ENCODE measurements at places on chromosomes 4 and X.

- no peak for DNase-seq
Measured at GRCh38 chr4:126853715-126854114, 779.0 kb upstream of the INTU start.

DNA sequence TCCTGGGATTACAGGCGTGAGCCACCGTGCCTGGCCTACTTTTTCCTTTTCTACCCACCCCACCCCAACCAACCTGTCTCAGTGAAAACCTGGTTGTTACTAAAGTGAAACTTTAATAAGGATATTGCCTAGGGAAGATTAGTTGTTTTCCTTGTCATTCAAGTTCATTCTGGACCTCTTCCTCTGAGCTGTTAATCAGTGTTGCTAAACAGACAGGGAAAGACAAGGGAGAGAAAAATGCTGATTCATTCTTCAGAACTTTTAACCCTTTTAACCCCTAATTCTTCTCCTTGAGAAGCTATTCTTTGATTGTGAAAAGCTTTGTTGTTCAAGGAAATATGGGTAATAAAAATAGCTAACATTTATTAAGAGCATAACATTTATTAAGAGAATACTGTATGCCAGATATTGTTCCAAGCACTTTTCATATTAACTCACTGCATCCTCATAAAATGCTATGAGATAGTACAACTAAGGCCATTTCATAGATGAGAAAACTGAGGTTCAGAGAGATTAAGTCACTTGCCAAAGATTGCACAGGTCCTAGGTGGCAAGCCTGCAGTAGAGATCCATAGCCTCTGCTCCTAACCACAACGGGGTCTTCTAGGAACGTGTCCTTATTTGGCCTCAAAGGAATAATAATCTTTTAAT, 34.8 kb downstream of the OSTC start:
- no peak for DNase-seq

DNA sequence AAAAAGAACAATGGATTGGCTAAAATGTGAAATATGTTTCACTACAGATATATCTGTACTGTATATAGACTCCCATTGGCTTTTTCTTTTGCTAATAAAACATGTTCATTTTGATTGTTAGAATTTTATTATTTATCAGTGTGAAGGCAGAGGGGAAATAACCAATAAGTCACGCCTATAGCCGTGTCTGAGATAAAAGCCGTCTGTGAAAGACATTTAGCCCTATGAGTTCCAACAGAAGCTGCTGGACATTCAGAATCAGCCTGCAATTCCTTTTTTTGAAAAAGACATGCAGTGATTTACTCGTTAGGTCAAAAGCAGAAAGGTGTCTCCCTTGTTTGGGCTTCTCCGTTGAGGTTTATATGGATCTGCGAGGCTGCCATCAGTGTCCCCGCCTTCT, 24.2 kb upstream of the SLC25A4 start:
- DNase-seq: no peak

- DNase-seq: no peak
Measured at GRCh38 chrX:38770152-38770551, 31.1 kb upstream of the MID1IP1 start.

DNA sequence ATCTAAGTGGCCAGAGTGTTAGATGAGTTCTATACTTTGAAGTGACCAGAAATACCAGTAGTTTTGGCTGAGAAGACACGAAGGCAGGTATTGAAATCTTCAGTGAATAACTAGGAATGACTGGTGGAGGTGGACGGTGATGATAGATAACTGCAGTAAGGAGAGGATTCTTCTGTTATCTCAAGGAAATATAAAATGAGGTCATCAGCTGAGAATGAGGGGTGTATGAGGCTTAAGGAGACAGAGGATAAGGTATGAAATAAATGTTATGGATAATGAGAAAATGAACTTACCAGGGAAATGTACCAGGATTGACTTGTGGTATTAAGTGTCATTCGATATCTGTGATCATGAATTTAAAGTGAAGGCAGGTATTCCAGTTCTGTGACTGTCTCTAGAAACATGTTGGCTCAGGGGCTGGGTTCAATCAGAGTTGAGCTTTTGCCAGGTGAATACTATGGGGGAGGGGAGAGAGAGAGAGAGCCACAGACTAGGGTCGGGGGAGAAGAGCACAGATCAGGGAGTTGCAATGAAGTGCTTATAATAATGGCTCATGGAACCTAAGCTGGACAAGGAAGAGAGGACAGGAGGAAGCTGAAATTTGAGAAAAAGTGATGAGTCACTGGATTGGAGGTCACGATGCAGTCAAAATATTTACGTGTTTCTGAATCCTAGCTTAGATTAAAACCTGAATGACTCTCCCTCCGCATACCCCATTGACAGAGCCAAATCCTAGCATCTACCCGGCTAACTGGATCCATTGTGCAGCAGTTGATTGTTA, 37.5 kb upstream of the BRS3 start:
- no peak for DNase-seq

- DNase-seq: no peak
Measured at GRCh38 chrX:119497185-119497584, 28.9 kb downstream of the SLC25A5 start.

Data from stimulated activated naive CD8-positive, alpha-beta T cell treated with anti-CD3 and anti-CD28 coated beads, Interleukin-15, Interleukin-2, amounts not matched to agents 100 U/mL and 50 U/mL, for 24 hours (primary cell).